Chondrocyte (in vitro differentiated cells): ENCODE measurements at places on chromosomes 13 and 19. TPM values are rescaled to one million over a fixed set of nuclear protein-coding genes. Genes with fewer than 3 reads are reported as not detected.

The ZFP14 gene
- total RNA-seq: 3.2 to 6.3 TPM (median 3.8 TPM) in 3 replicates

The CYP4F3 gene
- not detected in 3 replicates for total RNA-seq

The NACC1 gene
- total RNA-seq: 45.2 to 49.5 TPM (median 47.3 TPM) in 3 replicates

The HIPK4 gene
- total RNA-seq: 0.20 to 0.53 TPM (median 0.46 TPM) in 3 replicates

DNA sequence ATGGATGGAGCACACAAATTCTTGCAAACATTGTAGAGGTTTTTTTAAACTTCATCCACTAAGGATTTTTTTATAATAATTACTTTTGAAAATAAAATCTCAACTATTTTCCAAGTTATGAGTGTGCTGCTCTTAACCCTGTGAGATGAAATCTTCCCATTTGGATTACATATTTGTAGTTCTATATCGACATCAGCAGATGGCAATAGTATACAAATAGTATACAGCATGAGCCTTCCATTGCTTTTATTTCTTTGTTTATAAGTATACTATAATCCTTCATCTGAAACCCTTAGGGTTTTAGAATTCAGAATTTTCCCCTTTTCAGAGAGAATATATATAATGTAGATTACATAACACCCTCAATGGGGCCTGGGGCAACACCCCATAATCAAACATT is 70.5 kb downstream of the GJA3 start:
- DNase-seq: no peak
- no peak overlapping the region for H3K4me3 ChIP-seq
- H3K27me3 ChIP-seq: no peaks in the 10 kb centered on the region

- H3K36me3 ChIP-seq: no peaks in the 10 kb centered on the region
- no peak overlapping the region for H3K27ac ChIP-seq
- H3K4me3 ChIP-seq: no peak overlapping the region
- no peak for DNase-seq
- H3K27me3 ChIP-seq: peaks cover 37% of the 10 kb centered on the region
These were observed 168.5 kb upstream of the FREM2 start for GRCh38 chr13:38518328-38518727.

DNA sequence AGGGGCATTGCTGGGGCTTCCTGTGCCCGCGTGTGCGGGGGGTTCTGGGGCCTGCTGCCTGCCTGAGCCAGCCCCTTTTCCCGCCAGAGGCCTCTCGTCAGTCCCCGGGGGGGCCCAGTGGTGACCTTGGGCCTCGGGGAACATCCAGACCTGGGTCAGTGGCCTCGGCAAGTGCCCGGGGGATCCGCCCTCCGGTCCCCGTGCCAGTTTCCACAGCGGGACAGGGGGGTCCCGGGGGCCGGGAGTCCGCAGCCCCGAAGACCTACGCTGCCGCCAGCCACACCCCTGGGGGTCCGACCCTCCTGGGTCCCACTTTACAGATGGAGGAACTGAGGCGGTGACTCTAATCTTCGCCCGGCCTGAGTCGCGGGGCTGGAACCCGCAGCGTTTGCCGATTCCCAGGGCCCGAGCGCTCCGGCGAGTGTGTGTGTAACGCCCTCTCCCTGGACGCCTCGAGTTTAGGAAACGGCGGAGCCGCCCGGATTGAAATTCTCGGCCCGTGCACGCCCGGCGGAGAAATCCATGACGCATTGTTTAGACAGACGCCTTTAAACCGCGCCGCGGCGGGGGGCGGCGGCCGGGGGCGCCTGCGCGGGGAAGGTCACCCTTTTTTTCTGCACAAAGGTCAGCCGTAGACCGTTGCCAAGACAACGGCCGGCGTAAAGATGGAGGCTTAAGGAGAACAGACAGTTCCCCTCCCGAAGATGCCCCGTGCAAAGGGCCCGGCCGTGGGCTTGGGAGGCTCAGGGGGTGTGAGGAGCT is 39.3 kb downstream of the EFNA2 start:
- no peak overlapping the region for H3K27ac ChIP-seq
- H3K36me3 ChIP-seq: no peaks in the 10 kb centered on the region
- H3K4me1 ChIP-seq: no peaks in the 10 kb centered on the region
- no peak for DNase-seq
